ENCODE measurements at places on chromosomes 5 and 9.

DNA sequence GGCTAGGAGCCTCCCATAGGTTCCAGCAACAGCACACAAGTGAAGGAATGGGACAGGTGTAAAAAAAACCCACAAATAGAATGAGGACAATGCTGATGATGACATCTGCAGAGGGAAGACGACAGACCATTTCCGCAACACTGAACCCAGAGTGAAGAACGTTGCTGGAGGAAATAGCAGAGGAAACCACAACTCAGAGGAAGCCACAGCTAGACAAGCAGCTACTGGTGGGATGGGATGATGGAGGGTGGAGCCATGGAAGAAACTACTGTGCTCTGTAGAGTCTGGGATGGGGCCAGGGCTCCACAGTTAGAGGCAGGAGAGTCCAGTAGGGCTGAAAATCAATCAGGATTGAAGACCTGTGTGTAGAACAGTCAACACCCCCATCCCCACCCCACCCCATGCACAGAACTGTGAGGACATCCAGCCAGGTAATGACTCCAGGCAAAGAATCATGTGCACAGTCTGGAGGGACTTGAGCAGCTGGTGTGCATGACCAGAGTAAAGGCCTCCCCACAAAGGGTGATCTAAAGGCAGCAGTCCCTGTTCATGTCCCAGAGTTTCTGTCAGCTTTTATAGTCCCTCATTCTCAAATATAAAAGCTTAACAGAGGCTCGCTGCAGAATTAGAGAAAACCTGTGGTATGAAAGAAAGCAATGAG, 65.2 kb upstream of the SPIN1 start:
- no peak for DNase-seq

GRCh38 chr9:69444021-69444420, 119.0 kb downstream of the ENTREP1 start:
- DNase-seq = no peak

DNA sequence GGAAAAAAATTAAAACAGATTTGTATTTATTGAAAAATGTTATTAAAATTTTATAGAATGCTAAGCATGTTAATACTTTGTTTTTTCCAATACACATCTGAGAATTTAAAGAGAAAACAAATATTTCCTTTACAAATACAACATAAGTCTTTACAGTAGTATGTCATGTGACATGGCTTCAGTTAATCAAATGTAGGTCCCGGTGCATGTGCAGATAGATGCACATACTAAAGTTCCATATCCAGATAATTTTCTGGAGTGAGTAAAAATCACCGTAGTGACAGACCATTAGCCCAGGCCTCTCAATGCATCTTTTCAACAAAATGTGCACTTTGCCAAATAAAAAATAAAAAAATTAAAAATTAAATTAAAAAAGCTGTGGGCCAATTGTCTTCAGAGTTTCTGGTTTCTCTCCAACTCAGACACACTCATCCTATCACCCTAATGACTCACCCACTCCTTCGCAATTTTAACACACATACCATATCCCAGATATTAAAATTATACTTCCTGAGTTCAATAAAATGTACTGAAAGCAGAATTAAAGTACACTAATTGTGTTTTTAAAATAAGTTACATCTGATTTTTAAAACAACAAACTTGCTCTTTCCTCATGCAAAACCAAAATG, 508.1 kb downstream of the NR2F1-AS1 start:
- no peak for DNase-seq

DNA sequence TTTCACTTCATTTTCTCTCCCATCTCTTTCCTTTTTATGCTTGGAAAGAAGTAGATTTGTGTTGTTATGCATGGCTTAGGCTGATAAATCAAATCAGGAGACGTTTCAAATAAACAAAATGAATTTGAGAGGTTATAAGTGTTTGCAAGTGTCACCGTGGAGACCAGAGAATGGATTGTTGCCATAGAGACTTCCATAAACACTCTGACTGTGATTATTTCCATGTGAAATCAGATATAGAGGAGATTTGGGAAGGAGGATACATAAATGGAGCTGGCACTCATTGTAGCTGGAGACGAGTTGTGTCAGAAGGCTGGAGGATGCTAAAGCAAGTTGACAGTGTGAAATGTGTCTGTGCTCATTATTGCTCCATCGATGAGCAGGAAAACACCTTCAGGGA, 84.2 kb upstream of the PCSK1 start:
- DNase-seq = no peak

- DNase-seq = no peak
Measured at GRCh38 chr5:126415789-126416188, 7.4 kb upstream of the GRAMD2B start.

DNA sequence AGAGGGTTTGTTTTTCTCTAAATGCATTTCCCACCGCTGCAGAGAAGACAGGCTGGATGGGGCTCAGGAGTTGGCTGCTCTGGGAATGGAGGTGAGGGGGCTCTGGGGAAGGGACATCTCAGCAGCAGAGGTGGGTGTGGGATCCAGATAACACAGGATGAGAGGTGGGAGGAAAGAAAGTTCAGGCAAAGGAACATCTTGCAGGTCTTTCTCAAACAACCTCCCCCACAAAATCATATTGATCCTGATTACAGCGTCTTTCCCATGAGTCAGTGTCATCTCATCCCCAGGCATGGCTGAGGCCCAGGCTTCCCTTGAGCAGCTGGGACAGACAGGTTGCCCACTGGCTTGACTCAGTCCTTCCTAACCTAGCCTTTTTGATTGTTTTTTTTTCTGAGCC, 11.3 kb upstream of the ACSL6 start:
- DNase-seq = no peak

GRCh38 chr5:88290801-88291200, 22.2 kb upstream of the TMEM161B start:
- DNase-seq = no peak

DNA sequence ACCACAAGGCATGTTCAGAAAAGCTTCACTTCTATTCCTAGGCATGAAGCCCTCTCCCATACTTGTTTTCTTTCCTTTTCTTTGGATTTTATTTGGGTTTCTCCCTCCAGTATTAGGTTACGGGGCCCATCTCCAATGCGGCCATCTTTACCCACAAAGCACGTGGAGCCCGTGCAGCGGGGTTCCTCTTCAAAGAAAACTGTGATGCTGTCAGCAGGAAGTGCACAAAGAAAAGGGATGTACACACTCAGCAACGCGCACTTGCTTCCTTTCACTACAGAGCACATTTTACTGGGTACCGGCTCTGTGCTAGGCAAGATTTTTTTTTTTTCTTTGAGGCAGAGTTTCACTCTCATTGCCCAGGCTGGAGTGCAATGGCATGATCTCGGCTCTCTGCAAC, 106.6 kb downstream of the COL23A1 start:
- no peak for DNase-seq

DNA sequence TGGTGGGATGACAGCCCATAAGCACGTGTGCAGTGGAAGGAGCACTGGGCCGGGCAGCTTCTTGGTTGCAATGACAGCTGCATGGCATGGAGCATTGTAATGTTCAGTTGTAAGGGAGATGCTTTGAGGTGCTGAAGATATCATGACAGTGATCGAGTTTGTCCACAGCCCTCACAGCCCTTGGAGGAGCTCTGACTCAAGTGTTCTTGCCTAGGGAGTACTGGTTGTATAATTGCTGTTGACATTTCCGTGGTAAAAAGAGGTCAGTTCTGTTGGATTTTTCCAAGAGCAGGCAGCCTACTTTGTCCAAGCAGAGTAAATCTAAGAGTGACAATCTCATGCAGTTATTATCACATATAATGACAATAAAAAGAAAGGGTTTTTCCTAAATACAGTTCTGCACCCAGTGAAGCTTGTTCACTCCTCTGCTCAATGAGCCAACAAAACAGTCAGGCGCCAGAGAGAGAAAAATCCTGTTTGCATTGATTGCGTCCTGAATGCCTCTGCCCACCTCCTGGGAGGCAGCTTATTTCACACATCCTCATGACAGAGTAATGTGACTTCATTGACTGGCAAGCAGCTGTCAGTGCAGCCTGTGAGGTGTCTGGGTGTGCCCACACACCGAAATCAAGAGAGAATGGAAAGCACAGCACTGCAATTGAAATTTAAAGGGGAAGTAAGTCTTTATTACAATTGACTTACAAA, 248.0 kb downstream of the NTRK2 start:
- DNase-seq = no peak

DNA sequence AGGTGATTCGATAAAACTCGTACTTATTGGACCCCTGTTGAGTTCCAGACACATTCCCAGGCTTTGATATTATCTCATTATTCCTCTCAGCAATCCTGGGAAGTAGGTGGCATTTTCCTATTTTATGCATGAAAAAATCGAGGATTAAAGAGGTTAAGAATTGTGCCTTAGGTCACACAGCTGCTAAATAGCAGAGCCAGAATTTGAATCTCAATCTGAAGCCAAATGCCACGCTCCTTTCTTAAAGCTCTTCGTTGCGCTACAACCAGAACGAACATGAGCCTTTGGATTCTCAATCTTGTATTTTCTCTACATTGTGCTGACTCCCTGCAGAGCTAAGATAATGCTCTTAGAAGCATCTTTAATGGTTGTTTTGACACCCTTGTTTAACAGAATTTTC, 527.8 kb upstream of the TLE4 start:
- no peak for DNase-seq

GRCh38 chr5:10621832-10622231, 58.0 kb downstream of the ANKRD33B start:
- no peak for DNase-seq

GRCh38 chr9:32942755-32943460, 58.5 kb downstream of the APTX start:
- DNase-seq = no peak

DNA sequence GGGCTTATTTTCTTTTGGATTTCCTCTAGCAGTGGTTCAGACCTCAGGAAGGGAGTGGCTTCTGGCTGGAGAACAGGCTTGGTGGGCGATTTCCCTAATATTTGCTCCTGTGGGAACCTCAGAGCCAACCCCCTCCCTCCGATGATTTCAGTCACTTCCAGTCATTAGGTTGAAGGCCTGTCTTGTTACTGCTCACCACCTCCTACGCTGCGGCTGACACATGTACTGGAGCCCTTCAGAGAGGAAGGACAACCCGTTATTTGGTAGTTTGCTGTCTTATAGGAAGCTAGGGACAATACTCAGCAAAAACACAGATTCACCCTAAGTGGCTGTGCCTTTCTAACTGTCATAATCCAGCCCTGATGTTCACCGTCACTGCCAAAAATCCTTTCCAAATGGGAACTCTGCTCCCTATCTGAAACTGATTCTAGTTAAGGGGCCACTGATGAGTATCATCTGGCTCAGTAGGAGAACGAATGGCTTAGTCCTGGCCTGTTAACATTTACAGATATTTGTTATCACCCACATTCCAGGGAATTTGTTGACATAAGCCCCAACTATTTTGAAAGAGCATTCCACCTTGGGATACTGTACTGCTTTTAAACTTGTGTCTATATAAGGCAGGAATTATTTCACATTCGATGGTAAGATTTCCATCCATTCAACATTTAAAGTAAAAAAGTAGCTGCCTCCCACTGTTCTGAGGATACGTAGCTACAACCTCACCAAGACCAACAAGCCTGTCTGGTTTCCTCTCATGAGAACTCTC, 29.3 kb upstream of the ANKH start:
- DNase-seq = peak; percentile 13

GRCh38 chr9:86082870-86083269, 16.5 kb downstream of the GOLM1 start:
- no peak for DNase-seq

GRCh38 chr5:135429301-135430134, 17.6 kb downstream of the DCANP1 start:
- peak; percentile 85 for DNase-seq

DNA sequence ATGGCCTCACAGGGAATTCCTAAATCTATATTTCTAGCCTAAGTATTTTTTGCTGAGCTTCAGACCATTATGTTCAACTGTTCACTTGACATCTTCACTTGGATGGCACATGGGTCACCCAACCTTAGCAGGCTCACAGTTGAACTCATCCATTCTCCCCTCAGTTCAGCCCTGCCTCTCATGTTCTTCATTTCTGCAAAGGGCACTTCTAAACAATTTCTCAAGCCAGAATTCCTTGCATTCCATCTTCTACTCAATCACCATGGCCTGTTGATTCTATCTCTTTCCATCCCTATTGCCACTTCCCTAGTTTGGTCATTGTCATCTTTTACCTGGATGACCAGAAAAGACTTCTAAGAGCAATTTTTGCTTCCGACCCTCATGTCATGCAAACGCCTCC, 7.3 kb upstream of the RGS3 start:
- no peak for DNase-seq

DNA sequence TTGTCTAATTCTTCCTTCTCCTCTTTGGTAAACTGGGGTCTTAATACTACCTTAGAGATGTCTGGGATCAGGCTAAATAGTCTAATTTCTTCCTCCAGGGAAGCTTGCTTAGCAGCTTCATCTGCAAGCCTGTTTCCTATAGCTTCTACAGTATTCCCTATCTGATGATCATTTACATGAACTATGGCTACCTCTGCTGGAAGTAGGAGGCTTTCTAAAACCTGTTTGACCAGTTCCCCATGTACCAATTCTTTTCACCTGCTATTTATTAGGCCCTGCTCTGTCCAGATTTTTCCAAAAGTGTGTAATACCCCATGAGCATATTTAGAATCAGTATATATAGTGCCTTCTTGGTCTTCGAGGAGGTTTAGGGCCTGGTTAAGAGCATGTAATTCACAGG, 619.8 kb downstream of the HINT1 start:
- no peak for DNase-seq

GRCh38 chr5:112958093-112959088, 18.2 kb upstream of the DCP2 start:
- no peak for DNase-seq

- DNase-seq = no peak
Measured at GRCh38 chr5:109805472-109805871, 115.7 kb downstream of the MAN2A1 start.

GRCh38 chr5:43731573-43731972, 128.6 kb downstream of the NNT start:
- DNase-seq = no peak

GRCh38 chr5:98637557-98637956, 135.9 kb upstream of the RGMB start:
- no peak for DNase-seq

DNA sequence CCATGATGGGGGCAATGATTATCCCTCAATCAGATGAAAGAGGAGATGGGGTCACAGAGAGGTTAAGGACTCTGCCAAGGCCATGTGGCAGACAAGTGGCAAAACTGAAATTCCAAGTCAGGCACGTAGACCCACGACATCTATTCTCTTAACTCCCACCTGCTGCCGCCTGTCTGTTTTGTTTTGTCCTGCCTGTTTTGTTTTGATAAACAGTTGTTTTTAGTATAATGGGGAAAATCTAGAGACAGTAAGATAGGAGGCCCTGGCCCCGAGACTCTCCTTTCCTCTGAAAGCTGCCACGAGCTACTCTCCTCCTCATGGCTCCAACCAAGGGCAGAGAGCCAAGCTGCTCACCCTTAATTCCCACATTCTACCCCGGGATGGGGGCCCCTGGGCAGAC, 4.9 kb downstream of the FSTL4 start:
- no peak for DNase-seq

DNA sequence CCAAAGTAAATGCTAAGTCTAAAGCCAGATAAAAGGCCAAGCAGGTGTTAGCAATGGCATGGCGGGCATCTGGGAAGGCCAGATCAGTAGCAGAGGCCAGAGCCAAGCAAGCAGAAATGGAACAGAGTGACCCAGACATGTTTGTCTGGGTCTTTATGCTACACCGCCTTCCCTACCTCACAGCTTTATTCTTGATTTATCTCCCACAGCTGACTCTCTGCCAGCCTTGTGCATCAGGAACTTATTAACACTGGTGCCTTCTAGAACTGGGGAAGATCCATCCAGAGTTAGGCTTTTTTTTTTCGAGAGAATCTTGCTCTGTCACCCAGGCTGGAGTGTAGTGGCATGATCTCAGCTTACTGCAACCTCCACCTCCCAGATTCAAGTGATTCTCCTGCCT, 112.5 kb upstream of the SLC44A1 start:
- DNase-seq = no peak

GRCh38 chr9:125883565-125884217, 136.5 kb downstream of the PBX3 start:
- DNase-seq = no peak

Data from SK-N-DZ (cell line).